Right ventricle myocardium superior (tissue), 1 donor: ENCODE measurements at places on chromosomes 3 and 15.

DNA sequence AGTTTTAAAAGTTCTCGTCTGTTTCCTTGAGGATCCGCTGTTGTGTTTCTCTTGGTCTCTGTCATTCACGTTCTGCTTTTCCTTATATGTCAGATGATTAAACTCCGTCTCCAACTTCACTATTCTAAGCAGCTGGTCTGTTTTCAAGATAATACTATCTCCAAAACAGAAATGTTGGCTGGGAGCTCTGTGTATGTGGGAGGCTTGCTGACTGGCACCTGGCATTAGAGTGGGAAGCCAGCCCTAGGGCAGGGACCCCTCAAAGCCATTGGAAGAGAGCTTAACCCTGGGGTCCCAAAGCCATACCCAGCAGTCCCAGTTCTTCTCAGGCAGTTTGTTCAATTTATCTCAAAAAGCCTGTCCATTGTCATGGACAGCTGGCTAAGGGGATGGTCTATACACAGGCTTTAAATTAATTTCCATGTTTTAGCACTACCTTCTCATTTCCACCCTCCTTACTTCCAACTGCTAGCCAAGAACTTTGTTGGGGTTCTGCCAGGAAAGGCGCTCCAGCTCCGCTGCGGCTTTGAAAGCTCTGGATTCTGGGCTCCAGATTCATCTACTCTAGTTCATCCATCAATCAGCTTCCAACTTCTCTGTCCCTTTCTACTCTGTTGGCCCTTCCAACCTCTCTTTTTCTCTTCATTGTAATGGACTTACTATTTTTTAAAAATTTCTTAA is 9.2 kb downstream of the BTBD1 start:
- DNase-seq: no peak

DNA sequence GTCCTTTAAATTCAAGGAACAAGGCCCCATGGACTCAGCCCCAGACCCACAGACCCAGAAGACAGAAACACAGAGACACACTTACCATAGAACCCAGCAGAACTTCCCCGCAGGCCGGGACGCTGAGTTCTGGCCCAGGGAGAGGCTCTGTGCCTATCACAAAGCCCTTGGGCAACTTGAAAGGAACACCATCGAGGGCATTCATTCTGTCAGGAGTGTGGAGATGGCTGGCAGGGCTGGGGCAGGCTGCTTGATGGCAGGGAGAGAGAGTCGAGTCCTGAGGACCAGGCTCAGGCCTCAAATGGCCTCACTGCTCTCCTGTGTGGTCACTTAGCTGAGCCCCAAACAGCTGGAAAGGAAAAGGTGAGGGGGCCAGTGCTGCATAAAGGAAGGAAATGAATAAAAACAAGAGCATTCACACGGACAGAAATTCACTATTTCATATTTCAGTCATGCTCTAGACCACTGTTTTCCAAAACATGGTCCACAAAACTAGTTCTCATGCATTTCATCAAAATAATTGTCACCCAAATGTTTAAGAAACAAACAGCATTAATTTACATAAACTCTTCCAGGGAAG is 8.9 kb downstream of the UBAP1L start:
- no peak for DNase-seq

DNA sequence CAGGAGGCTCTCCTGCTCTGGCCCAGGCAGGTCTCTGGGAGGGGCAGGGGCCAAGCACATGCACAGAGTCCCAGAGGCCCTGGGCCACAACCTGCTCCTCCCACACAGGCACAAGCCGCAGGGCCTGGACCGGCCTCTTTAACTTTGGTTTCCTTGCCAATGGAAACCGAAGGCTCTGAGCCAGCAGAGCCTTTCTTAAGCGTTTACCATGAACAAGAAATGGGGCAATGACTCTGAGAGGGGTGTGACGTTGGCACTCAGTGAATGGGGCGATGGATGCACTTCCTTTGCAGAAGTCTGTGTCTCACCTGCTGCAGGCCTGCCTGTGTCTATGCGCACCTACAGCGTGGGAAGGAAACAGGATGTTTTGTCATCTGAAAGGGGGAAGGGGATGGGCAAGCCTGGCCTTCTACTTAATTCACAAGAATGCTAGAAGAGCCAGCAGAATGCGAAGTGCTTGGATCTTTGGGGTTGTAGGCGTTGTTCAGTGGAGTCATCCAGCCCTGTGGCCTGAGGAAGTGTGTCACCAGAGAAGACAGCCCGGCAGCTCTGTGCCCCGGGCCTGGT is 41.8 kb downstream of the IFT122 start:
- DNase-seq: peak; percentile 77

DNA sequence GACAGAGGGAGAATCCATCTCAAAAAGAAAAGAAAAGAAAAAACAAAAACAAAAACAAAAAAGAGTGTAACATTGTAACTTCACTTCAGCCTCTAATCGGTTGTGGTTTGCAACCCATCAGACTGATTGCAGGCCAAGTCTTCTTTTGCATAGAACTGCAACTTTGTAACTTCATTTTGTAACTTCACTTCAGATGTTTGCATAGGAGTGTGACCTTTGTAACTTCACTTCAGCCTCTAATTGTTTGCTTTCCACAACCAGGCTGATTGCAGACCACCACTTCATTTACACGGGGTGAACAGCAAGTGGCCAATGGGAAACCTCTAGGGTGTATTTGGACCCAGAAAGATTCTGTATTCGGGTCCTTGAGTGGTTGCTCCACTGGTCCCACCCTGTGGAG is 79.1 kb upstream of the CHMP2B start:
- DNase-seq: no peak

DNA sequence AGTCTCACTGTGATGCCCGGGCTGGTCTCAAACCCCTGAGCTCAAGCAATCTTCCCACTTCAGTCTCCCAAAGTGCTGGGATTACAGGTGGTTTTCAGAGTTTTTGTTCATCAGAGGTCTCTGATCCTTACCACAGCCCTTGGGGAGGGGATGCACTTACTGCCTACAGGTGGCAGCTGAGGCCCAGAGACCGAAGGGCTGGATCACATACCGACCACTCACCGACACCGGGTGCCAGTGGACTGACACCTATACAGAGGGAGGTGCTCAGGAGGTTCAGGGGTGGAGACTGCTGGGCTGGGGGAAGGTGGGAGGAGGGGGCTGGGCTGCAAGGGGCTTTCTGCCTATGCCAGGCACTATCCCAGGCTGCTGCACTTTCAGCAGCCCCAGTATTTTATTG is 19.5 kb downstream of the DUSP7 start:
- no peak for DNase-seq

- no peak for DNase-seq
Observed at GRCh38 chr15:57865294-57865693, 158.8 kb downstream of the POLR2M start.

- peak; percentile 41 for DNase-seq
Observed at GRCh38 chr3:45273681-45274515, 47.8 kb upstream of the TMEM158 start.

- no peak for DNase-seq
Observed at GRCh38 chr3:11532931-11533391, 110.8 kb downstream of the VGLL4 start.
